Stimulated activated CD8-positive, alpha-beta memory T cell treated with anti-CD3 and anti-CD28 coated beads, Interleukin-7, amount 100 ng/mL, for 48 hours (primary cell): ENCODE measurements at places on chromosomes 7 and 10.

DNA sequence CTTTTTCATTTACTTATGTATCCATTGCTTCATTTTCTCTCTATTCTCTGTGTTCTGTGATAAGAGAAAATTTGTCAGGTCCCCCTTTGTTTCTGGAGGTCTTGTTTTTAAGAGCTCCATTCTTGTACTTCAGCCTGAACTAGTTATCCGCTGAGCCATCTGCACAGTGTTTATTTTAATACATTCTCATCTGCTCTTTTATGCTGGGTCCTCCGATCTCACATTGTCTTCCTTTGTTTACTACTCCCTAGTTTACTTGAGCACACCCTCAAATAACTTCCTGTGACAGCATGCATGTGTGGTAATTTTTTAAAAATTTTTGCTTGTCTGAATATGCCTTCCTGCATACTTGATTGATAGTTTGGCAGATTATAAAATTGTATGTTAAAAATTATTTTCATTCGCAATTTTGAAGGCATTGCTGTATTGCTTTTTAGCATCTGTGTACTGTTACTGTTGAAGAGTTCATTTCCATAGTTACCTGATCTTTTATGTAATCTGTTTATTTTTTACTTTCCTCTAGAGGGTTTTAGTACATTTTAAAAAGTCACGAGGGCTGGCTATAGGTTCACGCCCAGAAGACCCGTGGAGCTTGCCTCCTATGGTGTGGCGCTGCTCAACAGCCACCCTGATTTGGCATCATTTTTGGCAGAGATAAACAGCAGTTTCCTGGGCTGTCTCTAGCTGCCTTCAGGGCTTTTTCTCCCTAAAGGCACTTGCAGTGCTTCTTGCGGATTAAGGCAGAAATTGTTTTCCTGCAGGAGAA lies 31.9 kb downstream of the RSBN1L start:
- DNase-seq: no peak

- no peak for DNase-seq
These were observed 34.7 kb downstream of the IMMP2L start for GRCh38 chr7:111527545-111527944.

GRCh38 chr7:31633894-31634494 lies 53.0 kb upstream of the PPP1R17 start:
- no peak for DNase-seq

GRCh38 chr7:113880559-113880958 lies 38.2 kb downstream of the PPP1R3A start:
- no peak for DNase-seq

GRCh38 chr10:8365935-8366911 lies 311.7 kb downstream of the GATA3 start:
- peak; percentile 61 for DNase-seq

- no peak for DNase-seq
These were observed 83.3 kb upstream of the MKLN1 start for GRCh38 chr7:131244259-131244852.

DNA sequence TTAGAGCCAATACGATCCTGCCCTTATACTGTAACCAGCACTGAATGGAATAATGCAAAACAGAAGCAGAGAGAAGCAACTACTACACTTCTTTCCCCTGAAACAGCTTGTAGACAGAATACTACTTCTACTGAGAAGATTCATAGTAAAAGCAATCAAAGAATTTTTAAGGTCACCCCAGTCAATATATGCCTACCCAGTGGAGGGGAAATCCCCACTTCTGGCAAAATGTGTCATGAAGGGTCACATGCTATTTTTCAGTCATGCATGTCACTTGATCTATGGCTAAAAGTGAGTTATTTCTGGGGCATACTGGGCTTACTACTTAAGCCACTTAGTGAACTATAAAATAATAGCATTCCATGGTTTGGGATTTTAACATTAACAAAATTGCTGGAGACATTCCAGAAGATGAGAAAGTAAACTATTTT lies 25.6 kb downstream of the IRF5 start:
- no peak for DNase-seq

DNA sequence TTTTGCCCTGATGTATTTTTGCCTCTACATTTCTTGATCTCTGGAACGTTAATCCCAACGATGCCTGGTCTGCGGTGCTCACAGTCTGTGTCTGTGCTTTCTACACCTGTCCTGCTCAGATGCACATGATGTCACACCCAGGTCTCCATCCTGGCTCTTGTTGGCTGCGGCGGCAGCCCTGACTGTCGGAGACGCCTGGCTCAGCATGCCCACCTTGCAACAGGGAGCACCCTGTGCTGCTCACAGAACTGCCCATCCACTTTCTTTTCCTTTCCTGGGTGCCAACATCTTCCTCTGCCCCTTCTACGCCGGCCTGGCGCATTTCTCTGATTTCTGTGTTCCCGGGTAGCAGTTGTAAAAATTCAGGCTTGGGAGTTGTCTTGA lies 106.2 kb downstream of the CUX1 start:
- no peak for DNase-seq

DNA sequence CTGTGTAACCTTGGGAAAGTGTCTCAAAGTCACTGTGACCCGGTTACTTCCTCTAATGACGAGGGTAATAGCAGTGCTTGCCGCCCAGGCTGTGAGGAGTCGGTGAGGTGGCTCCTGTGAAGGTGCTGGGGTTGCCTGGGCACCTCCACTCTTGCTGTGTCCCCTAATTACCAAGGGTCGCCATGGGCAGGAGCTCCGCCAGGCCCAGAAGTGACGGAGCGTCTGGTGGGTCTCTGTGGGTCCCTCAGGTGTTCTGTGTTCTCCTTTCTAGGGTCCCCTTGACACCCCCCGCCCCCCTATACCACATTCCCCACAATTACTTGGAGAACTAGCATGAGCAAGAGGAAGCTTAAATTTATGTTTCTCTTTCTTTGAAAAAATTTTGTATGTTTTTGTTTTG lies 161.5 kb downstream of the WDR37 start:
- no peak for DNase-seq

- no peak for DNase-seq
These were observed 393.1 kb downstream of the EXOC4 start for GRCh38 chr7:133645884-133646391.

DNA sequence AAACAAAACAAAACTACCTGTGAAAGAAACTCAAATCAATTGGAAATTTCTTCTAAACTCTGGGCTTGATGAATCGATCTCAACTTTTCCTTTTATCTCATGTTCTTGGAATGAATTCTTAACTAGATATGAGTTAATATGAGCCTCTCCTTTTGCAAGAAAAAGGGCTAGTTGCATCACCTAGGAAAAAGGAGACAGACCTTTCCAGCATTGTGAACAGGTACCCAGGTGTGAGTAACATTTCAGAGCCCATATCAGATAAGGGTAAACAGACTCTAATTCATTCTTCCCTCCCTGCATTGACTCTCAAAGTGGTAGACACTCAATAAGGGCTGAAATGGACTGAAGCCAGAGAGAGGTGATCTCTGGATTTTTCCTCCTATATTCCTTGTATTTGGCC lies 103.8 kb upstream of the AGR3 start:
- DNase-seq: no peak
